HCT116 (cell line): ENCODE measurements at places on chromosomes 5 and 9. TPM values are rescaled to one million over a fixed set of nuclear protein-coding genes. Genes with fewer than 3 reads are reported as not detected.

TRAF1 gene
- 1.7 TPM for total RNA-seq

RAB14 gene
- total RNA-seq, result 63.1 TPM

PLPP7 gene
- 0.37 TPM for total RNA-seq

HMHB1 gene
- total RNA-seq, result not detected

TRMT10B gene
- total RNA-seq, result 5.5 TPM

PCDHB2 gene
- total RNA-seq, result not detected

GARIN3 gene
- total RNA-seq, result not detected

HNRNPAB gene
- 273 TPM for total RNA-seq
